ENCODE measurements at places on chromosomes 1 and 21. TPM values are rescaled to one million over a fixed set of nuclear protein-coding genes. Genes with fewer than 3 reads are reported as not detected.

Gene ZYG11A
- total RNA-seq = 0.96 TPM

Gene TSPAN2
- 2.3 TPM for total RNA-seq

Gene LIN28A
- not detected for total RNA-seq

Gene FAM110D
- not detected for total RNA-seq

Gene WLS
- 217 TPM for total RNA-seq

Gene SERPINC1
- total RNA-seq = 0.13 TPM

Gene STUM
- not detected for total RNA-seq

Gene CCDC24
- 1.8 TPM for total RNA-seq

Gene DAP3
- 82.8 TPM for total RNA-seq

Gene DMBX1
- total RNA-seq = not detected

Gene DIPK1A
- total RNA-seq = 9.6 TPM

Gene STIL
- 5.7 TPM for total RNA-seq

Gene POLR3GL
- 15.3 TPM for total RNA-seq

Gene TRIM67
- not detected for total RNA-seq

Gene ADAM30
- total RNA-seq = 0.16 TPM

Gene IFFO2
- total RNA-seq = 7.4 TPM

Gene ABCD3
- total RNA-seq = 22.8 TPM

Gene GPR25
- 0.48 TPM for total RNA-seq

Gene PDC
- not detected for total RNA-seq
